ENCODE measurements at places on chromosomes 11 and 22.

DNA sequence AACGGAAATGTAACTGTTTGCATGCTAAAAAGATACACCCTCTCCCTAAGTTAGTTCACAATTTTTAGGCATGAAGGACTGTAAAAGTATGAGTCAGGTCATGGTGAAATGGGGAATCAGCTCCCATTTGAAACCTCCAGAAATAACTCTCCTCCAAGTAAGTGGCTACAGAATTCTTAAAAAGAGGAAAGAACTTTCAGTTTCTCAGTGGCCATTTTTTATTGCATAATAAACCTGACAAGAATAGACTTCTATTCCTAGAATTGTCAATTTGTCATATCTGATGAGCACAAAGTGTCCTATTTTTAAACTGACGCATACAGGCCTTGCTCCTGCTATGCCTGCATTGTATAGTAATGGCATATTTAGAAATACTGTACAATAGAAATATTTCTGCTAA is 612.2 kb downstream of the CNTN5 start:
- DNase-seq: no peak

DNA sequence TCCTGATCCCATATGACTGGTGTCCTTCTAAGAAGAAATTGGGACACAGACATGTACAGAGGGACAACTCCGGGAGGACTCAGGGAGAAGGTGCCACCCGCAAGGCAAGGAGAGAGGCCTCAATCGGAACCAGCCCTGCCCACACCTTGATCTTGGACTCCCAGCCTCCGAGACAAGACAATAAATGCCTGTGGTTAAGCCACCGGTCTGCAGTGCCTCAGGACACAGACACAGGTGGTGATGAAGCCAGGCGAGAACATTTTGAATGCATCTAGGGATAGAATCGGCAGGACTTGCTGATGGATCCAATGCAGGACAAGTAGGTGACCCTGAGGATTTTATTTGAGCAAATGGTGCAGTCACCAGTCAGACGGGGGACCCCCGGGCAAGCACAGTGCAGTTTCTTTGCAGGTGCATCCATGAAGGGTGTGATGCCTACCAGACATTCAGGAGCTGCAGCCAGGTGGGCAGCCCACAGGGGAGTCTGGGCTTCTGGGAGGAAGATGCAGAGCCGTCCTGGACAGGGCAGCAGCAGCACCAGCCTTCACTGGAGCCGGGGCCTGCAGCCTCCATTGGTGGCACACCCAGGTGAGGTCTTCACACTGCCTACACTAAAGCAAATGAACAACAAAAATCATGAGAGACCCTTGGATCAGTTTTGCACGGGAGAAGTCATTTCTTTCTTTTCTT is 20.2 kb upstream of the SEPTIN5 start:
- DNase-seq: no peak

DNA sequence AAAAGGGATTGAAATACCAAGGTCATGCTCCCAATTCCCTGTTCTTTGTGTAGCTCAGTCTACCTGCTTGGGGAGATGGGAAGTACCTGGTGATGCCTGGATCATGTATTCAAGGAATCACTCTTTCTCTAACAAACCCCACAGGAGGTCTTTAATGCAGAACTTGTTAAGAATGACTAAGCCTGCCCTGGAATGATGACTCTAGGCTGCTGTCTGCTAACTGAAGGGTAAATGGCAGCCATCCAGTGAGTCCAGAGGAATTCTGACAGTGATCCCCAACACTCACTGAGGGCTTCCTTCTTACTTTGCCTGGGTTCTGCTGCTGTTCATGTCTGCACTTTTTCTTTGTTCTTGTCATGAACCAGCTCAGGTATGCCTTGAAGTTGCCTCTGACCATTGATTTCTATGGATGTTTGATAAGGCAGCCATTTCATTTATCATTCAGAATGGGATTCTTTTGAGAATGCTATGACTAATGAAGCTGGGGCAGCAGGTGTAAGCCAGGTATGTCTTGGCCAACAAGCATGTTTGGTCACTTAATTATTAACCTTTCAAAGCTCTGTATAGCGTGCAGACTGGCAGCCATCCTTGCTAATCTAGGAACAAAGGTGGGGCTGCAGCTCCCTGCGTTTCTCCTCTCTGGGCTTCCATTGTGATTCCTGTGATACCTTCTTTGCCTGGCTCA is 11.4 kb downstream of the PRSS23 start:
- no peak for DNase-seq

DNA sequence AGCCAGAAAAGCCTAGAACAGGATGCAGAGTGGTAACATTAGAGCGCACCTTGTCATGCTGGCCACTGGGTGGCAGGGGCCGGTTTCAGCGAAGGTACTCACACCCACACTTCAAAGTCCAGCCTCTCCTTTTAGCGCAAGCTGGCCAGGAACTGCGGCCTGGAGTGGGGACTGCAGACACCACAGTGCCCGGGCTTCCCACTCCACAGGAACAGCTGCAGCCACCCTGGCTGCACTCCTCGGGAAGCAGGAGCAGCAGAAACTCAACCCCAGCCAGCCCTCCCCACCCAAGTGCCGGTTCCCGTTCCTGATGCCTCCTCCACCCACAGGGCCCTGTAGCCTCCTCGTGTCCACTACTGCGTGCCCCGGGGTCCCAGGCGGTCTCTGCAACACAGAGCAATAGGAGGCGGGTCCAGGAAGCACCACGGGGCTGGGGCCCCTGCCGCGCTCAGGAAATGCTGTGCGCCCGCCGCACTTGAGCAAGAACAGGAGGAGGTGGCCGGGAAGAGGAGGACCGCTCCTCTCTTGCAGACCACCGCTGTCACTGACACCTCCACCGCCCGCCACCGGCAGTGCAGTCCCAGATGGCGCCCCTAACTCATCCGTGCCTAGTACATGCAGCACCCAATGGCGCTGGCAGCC is 2.2 kb downstream of the RFPL2 start:
- DNase-seq: no peak

DNA sequence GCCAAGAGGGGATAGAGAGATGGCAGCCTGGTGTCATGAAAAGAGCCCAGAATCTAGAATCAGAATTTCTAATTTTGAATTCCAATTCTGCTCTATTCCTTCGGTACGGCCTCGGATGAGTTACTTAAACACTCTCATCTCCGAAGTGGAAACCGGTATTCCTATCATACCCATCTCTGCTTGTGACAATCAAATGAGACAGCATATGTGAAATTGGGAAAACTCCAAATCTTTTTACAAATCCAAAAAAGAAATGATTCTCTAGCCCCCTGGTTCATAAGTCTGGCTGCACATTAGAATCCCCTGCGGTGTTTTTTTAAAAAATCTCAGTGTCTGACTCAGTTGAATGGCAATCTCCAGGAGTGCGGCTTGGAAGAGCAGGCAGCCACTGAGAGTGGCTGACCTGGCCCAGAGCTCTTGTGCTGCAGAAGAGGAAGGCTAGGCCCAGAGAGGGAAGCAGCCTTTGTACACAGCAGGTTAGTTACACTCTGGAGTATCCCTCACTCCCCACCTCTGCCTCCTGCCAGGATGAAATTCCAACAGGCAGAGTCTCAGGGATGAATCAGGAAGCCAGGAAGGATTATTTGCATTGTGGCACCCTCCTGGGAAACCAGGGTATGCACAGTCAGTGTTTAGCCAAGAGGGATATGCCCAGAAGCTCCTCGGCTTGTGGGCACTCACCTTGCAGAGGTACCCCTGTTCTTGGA is 93.6 kb upstream of the ISX start:
- DNase-seq: no peak

DNA sequence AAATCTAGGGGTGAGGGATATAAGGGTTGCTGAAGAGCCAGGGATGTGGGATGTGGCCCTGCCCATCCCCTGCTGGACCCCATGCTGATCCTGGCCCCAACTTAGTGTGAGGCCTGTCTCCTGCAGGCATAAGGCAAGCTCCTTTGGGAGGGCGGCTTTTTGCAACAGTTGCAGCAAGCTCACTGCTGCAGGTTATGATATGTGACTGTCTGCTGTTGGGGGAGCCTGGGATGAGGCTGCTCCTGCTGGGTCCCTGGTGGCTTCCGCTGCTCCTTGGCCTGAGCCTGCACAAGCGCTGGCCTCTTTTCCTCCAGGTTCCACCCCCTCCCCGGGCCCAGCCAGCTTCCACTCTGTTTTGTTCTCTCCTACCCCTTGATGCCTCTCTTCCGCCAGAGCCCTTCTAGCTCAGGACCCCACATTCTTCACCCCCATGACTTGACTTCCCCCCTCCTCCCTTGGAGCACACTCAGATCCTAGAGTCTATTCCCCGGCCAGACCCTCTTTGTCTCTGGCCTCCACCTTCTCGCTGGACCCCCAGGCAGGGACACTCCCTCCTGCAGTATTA is 35.0 kb upstream of the SYT13 start:
- no peak for DNase-seq

DNA sequence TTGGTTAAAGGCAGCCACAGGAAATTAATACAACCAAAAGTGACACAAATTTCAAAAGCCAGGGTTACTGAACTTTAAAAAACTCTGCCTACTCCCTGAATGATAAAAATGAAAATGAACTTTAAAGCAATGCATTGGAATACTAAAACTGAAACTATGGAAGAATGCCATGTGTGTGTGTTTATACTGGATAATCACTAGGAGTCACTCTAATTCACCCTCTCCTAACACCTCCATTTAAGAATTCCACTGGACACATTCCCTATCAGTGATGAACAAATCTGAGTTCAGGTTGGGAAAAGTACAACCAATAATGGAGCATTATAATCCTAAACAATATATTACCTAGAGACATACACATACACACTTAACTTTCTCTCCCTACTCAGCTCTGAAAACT is 27.5 kb upstream of the PLAAT3 start:
- no peak for DNase-seq

DNA sequence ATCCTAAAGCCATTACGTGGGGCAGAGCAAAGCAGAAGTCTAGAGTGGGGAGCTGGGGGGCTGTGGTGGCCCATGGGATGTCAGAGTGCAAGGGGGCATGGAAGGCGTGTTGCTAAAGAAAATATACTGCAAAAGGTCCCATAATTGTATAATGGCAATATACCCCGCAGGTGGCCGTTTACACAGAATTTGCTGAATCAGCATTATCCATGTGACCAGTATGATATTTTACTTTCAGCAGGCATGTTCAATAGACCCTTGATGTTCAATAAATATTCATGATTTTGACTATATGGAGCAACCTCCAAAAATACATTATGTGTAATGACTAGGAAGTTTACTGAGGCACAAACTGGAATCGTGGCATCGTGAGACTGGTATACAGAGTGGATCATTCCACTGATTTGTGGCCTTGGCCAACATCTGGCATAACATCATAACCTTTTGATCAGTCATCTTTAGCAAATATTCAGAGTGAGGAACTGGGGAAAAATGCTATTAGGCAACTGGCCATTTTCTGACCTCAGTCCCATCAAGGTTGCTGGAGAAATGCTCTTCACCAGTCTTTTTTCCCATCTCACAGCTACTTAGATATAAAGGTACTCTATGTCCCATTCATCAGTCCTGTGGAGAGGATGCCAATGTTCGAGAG is 29.3 kb upstream of the PPP2R1B start:
- DNase-seq: no peak

GRCh38 chr11:59611570-59612565 is 3.7 kb downstream of the OSBP start:
- DNase-seq: no peak

- no peak for DNase-seq
Measured at GRCh38 chr11:57881647-57882046, 120.0 kb downstream of the CTNND1 start.

DNA sequence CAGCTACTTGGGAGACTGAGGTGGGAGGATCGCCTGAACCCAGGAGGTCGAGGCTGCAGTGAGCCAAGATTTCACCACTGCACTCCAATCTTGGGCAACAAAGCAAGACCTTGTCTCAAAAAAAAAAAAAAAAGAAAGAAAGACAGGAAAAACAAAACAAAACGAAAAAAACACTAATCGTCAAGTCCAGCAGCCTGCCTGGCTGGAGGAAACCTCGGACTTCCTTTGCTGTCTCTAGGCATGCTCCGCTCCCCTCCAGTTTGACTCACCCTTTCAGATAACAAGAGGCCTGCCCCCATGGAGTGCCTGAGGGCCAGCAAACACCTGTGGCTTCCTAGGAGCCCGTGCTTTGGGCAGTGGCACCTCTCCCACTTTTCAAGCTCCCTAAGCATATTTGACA is 28.8 kb upstream of the CHKA start:
- DNase-seq: no peak

- DNase-seq: no peak
Measured at GRCh38 chr22:41919357-41920224, 4.7 kb upstream of the SHISA8 start.

DNA sequence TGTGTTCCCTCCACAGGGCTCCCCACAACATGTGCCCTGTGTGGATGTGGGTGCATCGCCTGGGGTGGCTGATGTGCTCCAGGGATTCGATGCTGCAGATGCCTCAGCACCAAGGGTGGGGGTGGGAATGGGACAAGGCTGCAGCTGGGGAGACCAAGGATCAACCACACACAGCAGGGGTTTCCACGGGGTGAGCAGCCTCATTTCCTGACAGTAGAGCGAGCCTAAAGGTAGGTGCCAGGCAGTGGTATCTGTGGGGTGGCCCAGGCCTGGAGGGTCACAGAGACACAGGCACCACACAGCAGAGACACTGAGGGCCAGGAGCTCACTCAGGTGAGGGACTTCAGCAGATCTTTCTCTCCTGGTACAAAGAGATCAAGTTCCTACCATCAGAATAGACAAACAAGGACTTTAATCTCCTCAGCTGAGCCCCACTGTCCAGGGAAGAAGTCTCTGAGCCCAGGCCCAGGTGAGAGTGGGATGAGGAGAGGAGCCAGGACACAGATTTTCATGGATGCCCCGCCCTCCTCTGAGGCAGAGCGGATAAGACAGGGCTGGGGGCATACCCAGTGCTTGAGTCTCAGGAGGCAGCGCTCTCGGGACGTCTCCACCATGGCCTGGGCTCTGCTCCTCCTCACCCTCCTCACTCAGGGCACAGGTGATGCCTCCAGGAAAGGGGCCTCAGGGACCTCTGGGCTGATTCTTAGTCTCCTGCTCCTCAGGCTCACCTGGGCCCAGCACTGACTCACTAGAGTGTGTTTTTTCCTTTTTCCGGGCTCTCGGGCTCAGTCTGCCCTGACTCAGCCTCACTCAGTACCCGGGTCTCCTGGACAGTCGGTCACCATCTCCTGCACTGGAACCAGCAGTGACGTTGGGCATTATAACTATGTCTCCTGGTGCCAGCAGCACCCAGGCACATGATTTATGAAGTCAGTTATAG is 19.7 kb downstream of the GGTLC2 start:
- no peak for DNase-seq

DNA sequence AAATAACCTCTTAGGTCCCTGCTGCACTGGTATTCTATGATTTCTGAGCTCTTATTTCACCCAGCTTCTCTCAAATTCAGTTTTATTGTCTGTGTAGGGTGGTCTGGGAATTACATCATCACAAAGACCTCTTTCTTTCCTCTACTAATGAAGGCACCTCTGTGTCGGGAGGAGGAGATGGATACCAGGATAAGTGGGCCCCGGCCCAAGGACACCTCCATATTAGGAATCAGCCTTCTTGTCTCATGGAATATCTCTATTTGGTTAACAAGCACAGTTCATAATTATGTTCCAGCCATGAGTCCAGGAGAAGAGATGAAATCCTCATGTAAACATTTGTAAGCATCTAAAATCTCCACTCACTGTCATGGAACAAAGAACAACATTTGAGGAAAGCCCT is 9.4 kb downstream of the PARVA start:
- DNase-seq: no peak
